ENCODE measurements at places on chromosomes 6 and 20.

DNA sequence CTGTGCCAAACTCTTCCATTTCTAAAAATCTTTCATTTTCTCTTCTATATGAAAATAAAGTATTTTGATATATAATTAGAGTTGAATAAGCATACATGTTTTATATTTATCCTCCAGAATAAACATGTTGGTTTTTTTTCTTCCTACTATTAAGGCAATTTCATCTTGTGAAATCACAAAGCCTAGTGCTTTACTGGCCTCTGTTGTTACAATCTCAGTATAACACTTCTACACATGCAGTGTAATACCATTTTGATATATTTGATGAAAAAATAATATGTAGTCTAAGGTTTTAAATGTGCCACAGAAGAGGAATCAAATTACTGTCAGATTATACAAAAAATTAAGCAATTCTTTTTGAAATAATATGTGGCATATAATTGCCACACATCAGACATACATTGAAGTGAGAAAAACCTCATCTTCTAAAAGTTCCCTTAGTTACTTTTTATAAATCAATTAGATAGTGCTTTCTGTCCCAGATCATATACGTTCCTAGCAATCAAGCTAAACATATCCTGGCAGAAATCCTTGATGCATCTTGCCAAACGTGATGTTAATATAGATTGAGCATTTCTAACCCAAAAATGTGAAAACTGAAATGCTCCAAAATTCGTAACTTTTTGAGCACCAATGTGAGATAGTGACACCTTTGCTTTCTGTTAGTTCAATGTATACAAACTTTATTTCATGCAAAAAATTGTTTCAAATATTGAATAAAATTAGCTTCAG is 225.1 kb upstream of the MANEA start:
- DNase-seq: no peak

- DNase-seq: no peak
Measured at GRCh38 chr20:32908334-32909292, 49.9 kb downstream of the EFCAB8 start.

DNA sequence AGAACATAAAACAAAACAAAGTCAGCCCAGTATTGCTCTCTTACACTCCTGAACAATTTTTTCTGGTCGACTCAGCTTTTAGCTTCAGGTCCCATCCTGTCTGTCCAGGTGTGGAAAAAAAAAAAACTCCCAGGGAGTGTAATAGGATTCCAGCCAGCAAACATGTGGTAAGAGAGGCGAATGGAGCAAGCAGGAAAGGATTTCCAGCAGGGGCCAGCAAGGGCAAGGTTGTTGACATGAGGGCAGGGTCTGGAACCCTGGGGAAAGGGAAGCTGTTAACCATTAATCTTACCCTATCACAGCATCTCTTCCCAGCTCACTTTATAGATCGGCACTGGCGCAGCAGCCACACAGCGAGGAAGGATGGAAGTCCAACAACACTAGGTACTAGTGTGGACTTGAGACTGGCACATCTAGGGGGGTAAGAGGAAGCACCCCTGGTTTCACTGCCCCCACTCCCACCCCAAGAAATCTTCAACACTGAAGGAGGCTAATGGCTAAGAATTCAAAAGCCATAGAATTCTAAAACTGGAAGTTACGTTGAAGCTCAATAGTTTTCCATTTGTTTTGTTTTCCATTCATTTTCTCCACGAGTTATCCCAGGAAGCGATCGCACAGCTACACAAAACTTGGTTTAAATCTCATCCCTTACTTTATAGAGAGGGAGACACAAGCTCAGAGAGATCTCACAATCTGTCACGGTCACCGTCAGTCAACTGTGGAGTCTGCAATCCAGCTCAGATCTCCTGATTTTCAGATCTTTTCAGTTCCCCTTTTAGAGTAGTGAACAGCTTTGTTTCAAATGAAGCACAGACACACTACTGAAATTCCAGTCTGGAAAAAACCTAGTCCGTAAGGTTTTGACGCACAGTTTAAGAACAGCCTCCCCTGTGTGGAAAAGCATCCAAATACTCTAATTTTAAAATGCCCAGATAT is 53.3 kb downstream of the SLC22A23 start:
- DNase-seq: no peak

DNA sequence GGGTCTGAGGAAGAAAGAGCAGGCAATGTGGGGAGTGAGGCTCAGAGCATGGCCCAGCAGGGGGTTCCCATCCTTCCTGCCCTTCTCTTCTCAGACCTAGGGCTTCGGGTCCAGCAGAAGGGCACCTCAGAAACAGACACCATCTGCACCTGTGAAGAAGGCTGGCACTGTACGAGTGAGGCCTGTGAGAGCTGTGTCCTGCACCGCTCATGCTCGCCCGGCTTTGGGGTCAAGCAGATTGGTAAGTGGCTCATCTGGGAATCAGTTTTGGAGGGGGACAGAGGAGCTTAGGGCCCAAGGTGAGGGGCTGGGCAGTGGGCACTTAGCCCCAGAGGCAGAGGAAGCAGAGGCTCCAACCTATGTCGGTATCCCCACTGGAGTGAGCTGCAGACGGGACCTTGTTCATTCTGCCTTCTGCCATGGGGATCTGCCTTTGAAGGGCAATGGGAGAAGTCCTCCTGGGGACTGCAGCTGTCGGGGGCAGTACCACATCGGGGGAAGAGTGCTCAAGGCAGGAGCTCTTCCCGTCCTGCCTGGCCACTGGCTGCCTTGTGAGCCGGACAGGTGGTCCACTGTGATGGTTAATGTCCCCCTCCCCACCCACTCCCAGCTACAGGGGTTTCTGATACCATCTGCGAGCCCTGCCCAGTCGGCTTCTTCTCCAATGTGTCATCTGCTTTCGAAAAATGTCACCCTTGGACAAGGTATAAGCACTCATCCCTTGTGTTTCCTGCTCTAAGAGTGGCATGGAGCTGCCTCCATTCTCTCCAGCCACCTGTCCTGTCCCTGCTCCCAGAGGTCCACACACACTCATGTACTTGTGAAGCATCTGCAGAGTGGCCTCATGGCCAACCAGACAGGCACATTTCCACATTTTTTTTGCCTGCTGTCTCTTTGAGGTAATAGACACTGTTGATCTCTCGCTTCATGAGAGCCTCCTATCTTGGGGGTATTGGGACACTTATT is 4.7 kb downstream of the CD40 start:
- DNase-seq: no peak

- DNase-seq: no peak
Measured at GRCh38 chr6:19812512-19813119, 24.6 kb upstream of the ID4 start.

GRCh38 chr20:54479138-54479906 is 3.9 kb downstream of the DOK5 start:
- no peak for DNase-seq

DNA sequence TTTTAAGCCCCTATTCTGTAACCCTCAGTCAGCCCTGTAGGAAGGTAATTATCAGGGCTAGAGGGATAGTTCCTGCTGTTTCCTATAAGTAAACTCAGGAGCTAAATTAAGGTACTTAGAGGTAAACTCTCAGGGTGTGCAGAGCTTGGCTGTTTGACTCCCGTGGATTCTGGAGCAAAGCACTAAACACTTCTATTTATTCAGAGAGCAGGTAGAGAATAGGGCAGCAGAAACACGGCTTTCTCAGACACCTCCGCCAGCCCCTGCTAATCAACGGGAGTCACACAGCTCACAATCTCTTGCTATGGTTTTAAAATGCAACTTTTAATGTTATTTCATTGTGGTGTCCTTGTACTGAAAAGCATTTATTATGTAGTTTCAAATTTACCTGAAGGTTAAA is 21.8 kb downstream of the PRKN start:
- DNase-seq: no peak

DNA sequence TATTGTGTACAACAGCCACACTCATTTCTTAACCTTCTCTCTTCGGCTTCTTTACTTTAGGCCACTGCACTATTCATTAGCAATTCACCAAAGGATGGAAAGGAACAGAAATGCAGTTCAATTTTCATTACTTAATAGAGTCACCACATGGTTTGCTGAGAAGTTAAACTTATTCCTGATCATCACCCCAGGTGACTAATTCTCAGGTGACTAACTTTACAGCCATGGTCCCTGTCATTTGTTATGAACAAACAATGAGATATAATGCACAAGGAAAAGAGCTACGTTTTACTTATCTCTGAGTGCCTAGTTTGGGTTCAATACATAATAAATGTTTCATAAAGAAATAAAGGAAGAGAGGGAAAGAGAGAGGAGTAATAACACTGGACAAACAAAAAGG is 45.8 kb upstream of the DST start:
- no peak for DNase-seq

- DNase-seq: no peak
Measured at GRCh38 chr6:49118478-49118877, 344.6 kb downstream of the MMUT start.

DNA sequence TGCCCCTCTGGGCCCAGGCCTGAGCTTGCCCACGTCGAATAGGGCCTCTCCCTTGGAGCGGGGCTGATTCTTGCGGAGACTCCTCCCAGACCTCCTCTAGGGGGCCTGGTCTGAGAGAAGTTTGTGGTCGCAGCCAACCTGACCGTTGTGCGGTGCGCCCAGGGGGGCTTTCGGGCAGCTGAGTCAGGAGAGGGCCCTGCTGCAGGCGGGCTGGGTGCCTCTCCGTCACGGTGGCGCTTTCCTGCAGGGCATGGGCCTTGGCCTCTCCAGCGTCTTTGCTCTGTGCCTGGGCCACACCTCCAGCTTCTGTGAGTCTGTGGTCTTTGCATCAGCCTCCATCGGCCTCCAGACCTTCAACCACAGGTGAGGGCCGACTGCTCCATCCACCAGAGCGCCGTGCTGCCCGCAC is 12.9 kb downstream of the SLC17A9 start:
- no peak for DNase-seq

DNA sequence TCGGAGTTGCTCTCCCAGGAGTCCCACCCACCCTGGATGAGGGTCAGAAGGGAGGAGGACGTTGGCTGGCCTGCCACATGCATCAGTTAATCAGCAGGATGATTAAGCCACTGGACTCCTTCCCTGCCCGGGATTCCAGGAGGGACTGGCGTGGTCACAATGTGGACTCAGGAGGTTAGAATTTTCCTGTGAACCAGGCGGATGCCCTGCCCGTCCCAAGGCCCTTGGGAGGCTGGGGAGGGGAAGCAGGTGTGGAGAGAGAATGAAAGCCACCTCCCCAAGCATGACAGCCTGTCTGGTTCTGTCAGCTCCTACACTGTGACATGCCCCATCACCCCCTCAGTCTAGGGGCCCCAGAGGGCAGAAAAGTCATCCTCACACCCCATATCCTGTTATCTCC is 11.6 kb upstream of the ITPR3 start:
- DNase-seq: no peak

- no peak for DNase-seq
Measured at GRCh38 chr6:15739867-15740266, 77.0 kb upstream of the DTNBP1 start.

GRCh38 chr6:129701721-129702455 is 8.1 kb downstream of the ARHGAP18 start:
- no peak for DNase-seq

GRCh38 chr6:84897988-84898594 is 133.7 kb upstream of the TBX18 start:
- no peak for DNase-seq

GRCh38 chr6:25318589-25318988 is 39.4 kb downstream of the CARMIL1 start:
- no peak for DNase-seq

DNA sequence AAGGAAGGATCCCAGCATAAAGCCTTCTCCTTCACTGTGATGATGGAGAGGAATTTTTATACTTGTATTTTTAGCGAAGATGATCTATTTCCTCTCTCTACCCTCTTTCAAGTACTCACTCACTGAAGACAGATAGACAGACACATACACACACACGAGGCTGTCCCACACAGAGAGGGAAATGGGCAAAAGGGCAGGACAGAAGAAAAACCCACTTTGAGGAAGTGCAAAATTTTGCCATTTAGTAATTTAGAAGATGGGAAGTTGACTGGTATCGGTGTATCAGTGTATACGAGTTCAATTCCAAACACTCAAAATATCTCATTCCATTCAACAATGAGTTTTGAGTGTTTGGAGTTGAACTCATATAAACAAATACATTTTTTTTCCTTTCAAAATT is 30.9 kb downstream of the HEBP2 start:
- DNase-seq: no peak

GRCh38 chr6:112802144-112802543 is 455.0 kb downstream of the RFPL4B start:
- no peak for DNase-seq

DNA sequence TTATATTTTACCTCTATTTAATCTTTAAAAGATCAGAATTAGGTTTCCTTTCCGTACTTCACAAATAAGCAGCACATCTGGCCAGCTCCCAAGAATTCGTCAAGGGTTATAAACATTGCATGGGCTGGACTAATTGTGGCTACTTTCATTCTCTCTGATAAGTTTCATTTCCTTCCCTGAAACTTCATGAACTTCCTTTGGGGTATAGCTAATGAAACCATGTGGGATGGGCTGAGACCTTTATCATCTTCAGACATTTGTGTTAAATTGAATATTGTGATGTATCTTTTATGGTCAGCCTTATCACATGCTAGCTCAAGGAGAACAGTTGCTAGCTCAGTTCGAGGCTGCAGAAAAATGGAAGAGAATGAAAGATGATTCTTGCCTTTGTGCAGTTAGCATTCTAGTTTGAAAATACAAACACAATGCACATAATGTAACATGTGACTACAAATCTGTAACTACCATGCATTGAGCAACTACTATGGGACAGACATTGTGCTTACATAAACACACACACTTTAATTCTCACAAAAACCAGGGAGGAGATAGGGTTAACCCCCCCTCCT is 1.7 kb upstream of the GMPR start:
- DNase-seq: no peak

DNA sequence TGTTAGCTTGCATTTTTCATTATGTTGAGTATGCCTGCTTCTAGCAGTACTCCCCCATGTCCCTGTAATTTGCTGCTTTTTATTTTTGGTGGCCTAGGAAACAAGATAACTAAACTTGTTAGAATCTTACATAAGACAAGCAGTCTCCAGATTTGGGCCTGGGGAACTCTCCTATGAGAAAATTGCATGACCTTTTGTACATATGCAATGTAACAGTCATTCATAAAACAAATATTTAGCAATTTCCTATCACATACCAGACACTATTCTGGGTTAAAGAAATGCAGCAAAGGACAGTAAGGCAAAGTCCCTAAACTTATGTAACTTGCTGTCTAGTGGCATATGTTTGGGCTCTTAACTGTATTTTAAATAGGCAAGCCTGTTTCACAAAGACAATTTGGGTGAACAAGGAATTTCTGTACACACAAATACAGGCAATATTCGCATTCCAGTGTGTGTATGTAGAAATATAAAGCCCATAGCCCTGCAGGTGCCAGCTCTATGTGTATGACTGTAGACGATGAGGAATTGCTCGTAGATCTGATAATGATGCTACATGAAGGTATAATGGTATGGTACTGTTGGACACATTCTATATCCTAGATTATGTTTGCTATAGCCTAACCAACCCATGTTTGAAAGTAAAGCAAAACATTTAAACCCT is 305.2 kb upstream of the CITED2 start:
- no peak for DNase-seq

GRCh38 chr6:112215488-112216284 is 38.7 kb downstream of the LAMA4 start:
- no peak for DNase-seq

DNA sequence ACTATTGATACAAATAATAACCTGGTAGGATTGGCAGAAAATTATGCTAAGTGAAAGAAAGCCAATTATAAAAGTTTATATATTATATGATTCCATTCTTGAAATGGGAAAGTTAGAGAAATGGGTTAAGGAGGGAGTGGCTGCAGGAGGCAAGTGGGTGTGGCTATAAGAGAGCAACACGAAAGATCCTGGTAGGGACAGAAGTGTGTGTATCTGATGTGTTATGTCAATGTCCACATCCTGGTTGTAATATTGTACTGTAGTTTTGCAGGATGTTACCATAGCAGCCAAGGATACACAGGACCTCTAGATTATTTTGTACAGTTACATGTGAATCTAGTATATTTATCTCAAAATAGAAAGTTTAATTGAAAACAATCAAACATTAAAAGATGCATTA is 46.8 kb downstream of the SNX5 start:
- no peak for DNase-seq

Measured in activated effector memory CD4-positive, alpha-beta T cell treated with Interleukin-2 at 50 U/mL for 16 hours (primary cell).